ENCODE measurements at places on chromosomes 7 and 10.

- no peak for DNase-seq
Observed at GRCh38 chr10:69506487-69506833, 55.2 kb downstream of the TSPAN15 start.

DNA sequence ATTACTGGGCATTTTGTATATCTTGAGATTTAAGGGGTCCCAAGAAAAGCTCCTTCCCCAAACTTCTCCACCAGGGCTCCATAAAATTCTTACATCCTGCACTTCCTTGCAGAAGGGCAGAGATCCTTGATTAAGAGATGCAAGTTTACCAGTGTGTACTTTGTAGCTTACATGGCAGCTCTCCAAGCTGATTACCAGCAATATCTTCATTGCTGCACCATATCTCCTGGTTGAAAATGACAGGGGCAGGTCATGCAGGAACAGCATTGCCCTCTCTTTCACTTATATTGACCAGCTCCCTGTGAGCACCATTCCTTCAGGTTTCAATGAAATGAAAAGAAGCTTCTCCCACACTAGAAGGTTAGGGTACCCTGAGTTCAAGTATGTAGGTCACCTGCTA lies 184.6 kb upstream of the PHYHIPL start:
- no peak for DNase-seq

DNA sequence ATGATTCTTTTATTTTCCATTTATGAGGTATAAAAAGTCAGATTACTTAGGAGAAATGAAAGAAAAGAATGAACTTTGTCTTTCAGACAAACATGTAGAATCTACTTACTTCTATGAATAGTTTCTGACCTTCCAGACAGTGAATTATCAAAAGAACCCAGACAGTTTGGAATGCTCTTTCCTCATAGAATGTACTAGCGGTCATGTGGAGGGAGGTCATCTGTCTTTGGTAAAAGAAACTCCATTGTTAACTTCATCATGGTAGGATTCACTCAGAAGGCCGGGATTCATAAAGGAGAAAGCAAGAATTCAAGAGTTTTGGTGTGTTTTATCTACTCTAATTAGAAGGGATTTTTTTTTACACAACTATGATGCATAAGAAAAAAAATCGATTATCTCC lies 144.8 kb upstream of the ZNF804B start:
- DNase-seq = no peak

- no peak for DNase-seq
Observed at GRCh38 chr7:36806891-36807290, 82.6 kb upstream of the AOAH start.

DNA sequence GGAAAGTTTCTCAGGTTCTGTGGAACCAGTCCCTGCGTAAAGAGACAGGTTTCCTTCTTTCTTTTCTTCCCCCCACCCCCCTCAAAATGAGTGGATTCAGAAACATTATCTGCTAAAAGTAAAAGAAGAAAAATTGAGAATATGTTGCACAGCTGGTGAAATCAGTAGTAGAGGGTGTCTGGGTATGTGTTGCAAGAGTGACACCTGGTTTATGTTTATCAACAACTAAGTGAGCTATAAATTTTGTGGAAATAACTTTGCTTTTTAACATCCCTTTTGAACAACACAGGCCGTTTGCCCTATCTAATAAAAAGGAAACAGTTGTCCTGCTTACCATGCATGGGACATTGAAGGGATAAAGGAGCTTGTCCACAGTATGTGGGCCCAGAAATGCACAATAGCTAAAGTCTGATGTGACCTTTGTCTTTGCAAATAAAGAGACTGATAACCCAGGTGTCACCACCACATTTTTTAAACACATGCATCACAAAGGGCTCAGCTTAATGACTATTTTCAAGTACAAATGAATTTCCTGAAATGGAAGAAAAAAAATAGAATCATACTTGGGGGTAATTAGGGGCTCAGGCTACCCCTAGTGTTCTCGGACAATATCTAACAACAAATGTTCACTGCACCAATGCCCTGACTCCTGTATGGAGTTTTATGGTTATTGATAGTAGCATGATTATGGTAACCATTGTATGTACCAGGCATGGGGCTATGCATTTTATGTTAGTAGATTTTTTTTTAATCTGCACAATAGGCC lies 221.7 kb upstream of the TCF7L2 start:
- no peak for DNase-seq

- no peak for DNase-seq
Observed at GRCh38 chr10:103983367-103983911, 16.5 kb downstream of the SLK start.

GRCh38 chr10:59878915-59879314 lies 27.4 kb downstream of the CCDC6 start:
- DNase-seq = no peak

DNA sequence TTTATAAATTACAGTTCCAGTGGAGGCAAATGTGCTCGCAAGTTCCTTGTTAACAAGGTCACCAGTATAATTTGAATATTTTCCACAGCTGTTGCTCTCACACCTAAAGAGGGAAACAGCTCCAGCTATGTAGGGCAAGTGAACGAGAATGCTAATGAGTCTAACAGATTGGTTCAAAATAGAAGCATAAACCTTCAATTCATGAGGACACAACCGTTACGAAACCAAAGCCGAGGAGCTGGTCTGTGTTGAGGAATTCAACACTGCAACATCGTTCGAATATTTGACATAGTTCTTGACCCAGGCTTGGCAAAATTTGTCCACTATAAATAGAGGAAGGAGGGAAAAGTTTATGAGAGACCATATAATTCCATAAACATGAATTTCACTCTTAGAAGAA lies 161.3 kb downstream of the KLF6 start:
- no peak for DNase-seq

DNA sequence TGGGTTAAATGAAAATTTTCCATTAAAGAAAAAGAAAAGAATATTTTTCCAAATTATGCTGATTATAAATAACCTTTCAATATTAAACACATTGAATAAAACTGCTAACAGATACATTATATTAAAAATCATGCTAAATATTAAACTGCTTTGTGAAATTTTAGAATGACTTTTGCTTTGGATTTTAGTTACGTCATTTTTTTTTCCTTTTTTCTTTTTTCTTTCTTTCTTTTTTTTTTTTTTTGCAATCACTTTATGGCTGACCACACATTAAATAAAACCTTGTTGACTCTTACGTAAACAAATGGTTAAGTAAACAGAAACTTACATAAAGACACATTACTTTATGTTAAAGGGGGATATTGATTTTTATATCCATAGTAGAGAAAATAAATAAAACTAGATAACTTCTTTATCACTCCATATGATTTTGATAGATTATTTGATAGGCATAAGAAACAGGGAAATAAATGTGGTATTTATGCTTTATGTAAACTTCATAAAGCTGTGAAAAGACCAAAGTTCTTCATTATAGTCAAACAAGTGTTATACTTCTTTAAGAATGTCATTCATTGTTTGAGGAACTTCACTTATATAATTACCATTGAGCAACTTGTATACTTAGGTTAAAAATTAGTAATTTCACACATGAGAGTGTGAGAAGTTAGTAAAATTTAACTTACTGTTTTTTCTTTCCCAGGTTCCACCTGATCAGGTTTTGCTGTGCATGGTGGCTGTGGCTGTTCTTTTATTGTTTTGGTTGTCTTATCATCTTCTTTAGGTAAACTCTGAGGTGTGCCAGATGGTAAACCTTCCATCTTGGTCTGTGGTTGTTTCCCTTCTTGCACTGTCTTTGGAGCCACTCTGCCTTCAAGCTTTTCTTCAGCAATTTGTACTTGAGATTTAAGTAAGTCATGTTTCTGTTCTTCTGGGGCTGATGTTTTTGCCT lies 197.3 kb downstream of the PCLO start:
- no peak for DNase-seq

DNA sequence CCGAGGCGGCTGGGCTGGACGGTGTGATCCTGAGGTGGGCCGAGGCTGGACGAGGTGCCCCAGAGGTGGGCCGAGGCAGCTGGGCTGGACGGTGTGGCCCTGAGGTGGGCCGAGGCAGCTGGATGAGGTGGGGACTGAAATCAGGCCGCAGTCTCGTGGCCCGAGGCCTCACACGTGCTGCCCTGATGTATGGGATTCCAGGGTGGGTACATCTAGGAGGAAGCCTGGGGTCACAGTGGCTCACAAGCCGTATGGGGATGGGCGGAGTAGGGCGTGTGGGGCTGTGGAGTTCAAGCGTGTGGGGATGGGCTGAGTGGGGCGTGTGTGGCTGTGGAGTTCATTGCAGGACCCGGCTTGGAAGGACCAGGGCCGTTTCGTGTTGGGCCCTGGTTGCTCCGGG lies 12.5 kb upstream of the NKX6-2 start:
- DNase-seq = no peak

DNA sequence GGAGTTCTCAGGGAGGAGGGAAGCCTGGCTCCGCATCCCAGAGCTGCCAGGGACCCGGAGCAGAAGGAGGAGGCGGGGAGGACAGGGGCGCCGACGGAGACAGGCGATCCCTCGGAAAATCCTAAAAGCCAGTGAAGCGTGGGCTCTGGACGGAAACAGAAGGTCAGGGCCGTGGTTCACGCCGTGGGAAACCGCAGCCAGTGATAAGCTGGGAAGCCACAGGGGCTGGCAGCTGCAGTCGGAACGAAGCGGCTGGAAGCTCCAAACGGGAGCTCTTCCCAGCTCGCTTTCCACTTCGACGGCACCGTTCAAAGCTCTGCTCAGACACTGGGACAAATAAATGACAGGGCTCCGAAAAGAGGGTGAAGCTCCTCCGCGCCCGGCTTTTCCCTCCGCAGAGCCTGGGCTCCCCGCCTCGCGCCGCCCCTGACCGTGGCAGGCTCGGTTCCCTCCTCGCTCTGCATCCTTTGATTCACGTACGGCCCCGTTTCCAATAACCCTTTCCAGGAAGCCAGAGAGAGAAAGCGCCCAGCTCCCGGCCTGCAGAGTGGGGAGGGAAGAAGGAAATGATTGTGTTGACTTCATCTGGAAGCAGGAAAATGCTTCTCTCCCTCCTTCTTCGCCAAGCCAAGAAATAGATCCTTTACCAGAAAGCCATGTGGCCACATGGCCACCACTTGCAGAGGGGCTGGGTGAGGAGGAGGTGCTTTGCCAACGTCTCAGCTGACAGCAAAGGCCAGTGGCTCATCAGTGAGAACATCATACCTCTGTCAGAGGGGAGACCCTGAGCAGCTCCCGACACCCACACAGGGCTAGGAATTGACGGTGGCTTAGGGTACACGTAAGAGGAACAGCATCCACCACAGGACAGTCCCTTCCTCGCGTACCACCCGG lies 57.4 kb downstream of the ADRB1 start:
- peak; percentile 59 for DNase-seq

DNA sequence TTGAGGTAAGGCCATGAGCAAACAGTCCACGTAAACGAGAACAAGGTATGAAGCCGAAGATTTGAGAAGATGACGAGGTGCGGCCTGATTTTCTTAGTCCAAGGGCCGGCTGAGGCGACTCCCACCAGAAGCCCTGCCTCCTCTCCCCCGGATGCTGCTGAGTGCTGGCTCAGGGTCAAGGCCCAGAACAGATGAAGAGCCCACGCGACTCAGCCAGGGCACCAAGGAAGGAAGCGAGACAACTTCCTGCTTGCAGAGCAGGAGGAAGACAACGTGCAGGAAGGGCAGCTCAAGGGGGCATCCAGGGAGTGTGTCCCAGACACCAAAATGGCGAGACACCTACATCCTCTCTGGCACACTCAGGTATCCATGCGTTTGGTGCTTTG lies 99.5 kb downstream of the CYTH3 start:
- DNase-seq = no peak

DNA sequence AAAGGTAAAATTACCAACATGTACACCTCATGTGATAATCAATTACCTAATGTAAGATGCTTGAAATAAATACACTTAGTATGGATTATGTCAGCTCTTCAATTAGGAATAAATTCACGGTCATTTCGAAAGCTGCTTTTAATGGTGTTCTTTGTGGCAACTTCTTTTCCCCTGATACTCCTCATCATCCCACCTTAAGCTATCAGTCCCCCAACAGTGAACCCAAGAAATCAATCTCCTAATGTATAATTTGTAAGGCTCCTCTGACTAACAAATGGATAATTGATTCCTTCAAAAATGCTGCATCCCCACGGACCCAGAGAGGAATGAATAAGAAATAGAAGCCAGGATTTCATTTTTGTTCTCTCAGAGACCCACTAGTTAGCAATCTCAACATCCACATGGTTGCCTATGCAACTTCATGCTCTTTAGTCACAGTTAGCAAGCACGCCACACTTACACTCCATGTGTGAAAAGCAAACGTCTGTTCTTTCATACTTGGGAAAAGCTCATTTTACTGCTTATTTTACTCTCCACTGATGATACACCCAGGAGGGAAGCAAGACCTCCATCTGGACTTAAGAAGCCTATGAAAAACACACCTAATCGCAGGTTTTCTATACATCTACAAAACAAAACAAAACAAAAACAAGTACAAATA lies 70.1 kb downstream of the VPS41 start:
- no peak for DNase-seq

- DNase-seq = peak; percentile 28
Observed at GRCh38 chr10:8048281-8049008, 6.0 kb upstream of the GATA3 start.

- DNase-seq = no peak
Observed at GRCh38 chr10:110444004-110444337, 53.7 kb upstream of the DUSP5 start.

DNA sequence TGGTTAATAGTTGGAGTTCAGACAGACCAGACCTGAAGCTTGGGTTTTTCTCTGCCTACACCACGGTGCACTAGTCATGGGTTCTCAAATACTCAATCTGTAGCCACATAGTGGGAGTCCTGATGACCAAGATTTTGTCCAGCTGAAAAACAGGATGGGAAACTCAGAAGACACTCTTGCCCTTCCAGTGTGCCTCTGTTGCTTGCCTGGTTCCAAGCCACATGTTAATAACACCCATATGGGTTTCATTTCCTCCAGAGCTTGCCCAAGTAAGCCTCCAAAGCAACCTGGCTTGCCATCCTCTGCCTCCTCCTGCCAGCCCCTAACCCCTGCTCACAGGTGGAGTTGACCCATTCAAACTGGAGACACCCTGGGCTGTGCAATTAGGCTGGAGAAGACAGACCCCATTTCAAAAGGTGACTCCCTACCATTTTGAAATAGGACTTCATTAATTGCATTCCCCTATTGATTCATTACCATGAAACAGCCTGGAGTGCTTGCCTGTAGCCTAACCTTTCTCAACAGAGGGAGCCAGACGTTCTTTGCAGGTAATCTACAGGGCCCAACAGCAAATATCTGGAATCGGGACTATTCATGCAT lies 108.0 kb upstream of the HABP2 start:
- DNase-seq = no peak

DNA sequence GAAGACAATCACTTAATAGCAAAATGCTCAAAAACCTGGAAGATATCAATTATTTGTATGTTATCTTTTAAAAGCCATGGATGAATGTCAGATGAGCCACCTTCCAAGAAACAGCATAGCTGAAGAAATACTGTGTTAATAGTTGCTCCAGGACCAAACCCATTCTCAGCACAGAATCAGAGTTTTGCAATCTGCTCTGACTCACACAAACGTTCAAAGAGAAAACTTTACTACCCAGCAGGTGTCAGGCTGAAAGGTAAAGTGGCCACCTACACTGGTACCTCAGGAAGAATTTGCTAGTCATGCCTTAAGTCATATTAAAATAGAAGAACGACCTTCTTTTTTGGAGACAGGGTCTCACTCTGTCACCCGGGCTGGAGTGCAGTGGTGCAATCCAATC lies 526.5 kb downstream of the PARD3 start:
- no peak for DNase-seq

- DNase-seq = no peak
Observed at GRCh38 chr10:32461203-32461602, 15.3 kb downstream of the CCDC7 start.

Data from neural progenitor cell (in vitro differentiated cells).